ENCODE measurements at places on chromosomes 11 and 22.

DNA sequence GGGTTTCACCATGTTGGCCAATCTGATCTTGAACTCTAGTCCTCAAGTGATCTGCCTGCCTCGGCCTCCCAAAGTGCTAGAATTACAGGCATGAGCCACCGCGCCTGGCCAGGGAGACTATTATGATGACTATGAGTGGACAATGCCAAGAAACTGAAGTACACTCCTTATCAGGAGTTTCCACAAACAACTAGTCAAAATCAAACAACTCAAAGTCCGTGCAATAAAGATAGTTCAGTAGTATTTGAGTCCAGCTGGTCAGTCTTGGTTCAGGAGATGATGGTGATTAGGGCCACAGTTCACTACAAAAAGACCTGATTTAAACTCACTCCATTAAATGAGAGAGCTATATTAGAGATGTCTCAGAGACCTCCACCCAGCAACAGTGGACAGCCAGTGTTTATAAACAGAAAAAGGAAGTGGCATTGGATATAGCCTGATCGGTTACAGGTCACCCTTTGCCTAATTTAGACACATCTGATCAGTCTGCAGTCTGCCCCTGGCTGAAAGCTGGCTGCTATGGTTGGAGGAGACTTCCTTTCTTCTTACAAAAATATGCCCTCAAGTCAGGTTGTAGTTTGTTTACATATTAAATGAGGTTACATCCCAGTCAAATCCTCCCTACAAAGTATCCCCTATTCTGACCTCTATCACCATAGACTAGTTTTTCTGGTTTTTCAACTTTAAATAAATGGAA lies 17.0 kb downstream of the CD3E start:
- no peak for DNase-seq

- DNase-seq = no peak
These were observed 226.2 kb upstream of the BLID start for GRCh38 chr11:122342089-122342744.

GRCh38 chr11:13358596-13359270 lies 81.1 kb downstream of the BMAL1 start:
- DNase-seq = no peak

GRCh38 chr11:17459236-17459896 lies 17.3 kb downstream of the ABCC8 start:
- no peak for DNase-seq

GRCh38 chr11:14519597-14519916 lies 629 bp downstream of the PSMA1 start:
- no peak for DNase-seq

- no peak for DNase-seq
These were observed 23.5 kb downstream of the WEE1 start for GRCh38 chr11:9596926-9597464.

GRCh38 chr22:46748908-46749675 lies 11.0 kb upstream of the CERK start:
- DNase-seq = no peak

- DNase-seq = no peak
These were observed 14.5 kb downstream of the DEAF1 start for GRCh38 chr11:680476-680875.
